ENCODE measurements at places on chromosomes 3 and 15. TPM values are rescaled to one million over a fixed set of nuclear protein-coding genes. Genes with fewer than 3 reads are reported as not detected.

PLIN1 gene
- total RNA-seq = 0.43 TPM

TRIM59 gene
- total RNA-seq = 4.2 TPM

GRCh38 chr3:131728898-131729642, 226.3 kb upstream of the MRPL3 start:
- DNase-seq = no peak

- no peak for DNase-seq
These were observed 601.3 kb upstream of the NECTIN3 start for GRCh38 chr3:110470310-110470709.

DNA sequence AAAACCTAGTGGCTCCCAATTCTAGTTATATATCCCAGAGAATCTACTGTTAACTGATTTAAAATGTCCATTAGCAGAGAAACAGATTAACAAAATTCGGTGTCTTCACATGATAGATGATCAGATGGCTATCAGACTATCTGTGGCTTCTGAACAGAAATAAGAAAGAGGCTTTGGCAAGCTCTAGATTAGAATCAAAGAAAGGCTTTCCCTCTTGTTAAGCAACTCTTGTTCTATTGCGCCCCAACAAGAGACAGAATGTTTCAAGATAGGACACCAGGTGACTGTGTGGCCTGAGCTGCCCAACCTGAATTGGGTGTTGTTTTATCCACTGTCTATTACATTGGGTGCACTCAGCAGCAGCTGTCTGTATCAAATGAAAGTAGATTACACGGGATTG, 483.7 kb downstream of the FHIT start:
- DNase-seq = no peak
